ENCODE measurements at places on chromosomes 7 and 10.

DNA sequence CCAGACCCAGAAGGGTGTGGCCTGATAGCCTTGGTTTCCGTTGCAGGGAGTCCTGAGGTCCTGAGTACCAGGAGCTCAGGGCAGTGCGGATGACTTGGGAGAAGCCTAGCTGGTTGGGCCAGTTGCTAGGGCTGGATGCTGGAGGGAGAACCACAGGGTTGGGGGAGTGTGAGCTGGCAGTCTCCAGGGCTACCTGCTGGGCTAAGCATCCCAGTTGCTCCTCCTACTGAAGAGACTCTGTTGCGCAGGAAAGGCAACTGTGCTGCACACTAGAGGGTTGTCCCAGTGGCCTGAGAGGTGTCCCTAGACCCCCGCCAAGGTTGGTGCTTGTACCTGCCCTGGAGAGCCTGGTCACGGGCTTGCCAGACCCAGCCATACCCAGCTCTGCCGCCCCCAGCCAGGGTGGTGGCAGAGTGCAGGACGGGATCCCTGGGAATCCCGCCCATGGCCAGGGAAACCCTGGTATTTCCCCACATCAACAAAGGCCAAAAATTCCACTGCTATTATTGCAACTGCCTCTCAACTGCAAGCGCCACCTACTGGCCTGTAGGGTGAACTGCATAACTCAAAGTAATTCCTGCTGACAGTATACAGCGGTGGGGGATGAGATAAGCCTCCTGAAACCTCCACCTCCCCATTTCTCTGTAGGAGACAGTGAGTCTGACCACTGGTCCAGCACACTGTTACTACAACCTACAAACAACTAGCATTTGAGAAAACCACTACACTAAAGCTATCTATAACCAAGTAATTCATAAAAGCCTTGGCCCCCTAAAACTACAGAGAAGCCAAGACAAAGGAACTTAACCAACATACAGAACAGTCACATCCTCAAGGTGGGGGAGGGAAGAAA lies 67.6 kb upstream of the DDC start:
- DNase-seq: no peak

DNA sequence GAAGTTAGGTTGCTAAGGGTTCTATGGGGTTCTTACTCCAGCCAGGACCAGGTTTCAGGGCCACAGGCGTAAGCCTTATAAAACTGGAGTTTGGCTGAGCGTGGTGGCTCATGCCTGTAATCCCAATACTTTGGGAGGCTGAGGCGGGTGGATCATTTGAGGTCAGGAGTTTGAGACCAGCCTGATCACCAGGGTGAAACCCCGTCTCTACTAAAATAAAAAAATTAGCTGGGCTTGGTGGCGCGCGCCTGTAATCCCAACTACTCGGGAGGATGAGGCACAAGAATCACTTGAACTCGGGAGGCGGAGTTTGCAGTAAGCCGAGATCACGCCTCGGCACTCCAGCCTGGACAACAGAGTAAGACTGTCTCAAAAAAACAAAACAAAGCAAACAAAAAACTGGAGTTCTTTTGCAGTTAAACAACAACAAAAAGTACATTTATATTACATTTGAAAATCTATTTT lies 347 bp upstream of the RRP12 start:
- no peak for DNase-seq

DNA sequence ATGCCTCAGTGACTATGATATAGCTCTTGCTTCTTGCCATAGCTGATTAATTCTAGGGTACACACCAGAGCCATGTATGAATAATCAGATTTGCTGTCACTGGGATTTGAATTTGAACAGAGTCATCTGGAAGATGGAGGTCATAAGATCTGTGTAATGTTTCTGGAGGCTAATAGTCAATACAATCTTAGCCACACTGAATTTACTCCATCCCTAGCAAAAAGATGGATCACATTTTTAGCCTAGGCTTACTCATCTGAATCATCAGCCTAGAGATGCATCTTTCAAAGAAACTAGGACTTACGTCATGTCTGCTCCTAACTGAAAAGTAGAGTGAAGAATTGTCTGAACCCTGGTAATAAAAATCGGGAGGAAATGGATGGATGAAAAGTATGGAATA lies 142.3 kb upstream of the ZNF804B start:
- DNase-seq: no peak

- DNase-seq: no peak
Measured at GRCh38 chr7:503575-504111, 16.0 kb downstream of the PDGFA start.

- DNase-seq: peak; percentile 99
Measured at GRCh38 chr10:29895456-29895855, 163.9 kb downstream of the JCAD start.

DNA sequence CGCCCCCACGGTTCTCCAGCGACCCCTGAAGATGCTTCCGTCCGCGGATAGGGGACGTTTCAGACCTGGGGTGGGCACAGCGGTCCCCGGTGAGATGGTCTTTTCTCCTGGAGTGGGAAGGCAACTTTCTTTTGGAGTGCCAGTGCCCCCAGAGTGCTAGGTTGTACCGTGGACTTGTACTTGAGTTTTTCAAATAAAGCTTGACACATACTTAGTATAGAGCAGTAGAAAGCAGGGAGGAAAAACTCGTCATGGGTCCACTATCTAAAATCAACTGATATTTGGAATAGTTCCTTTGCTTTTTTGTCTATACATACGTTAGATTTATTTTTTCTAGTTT lies 28.4 kb downstream of the RBM20 start:
- no peak for DNase-seq

GRCh38 chr10:24483701-24484100 lies 240.0 kb downstream of the ARHGAP21 start:
- DNase-seq: no peak

DNA sequence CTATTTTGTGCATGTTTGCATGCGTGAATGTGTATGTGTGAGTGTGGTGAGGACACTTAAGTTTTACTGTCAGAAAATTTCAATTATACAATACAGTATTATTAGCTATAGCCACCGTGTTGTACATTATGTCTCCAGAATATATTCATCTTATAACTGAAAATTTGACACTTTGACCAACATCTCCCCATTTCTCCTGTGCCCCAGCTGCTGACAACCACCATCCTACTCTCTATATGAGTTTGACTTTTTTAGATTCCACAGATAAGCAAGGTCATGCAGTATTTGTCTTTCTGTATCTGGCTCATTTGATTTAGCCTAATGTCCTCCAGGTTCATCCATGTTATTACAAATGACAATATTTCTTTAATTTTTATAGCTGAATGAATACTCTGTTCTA lies 195.0 kb downstream of the GPR37 start:
- DNase-seq: no peak

DNA sequence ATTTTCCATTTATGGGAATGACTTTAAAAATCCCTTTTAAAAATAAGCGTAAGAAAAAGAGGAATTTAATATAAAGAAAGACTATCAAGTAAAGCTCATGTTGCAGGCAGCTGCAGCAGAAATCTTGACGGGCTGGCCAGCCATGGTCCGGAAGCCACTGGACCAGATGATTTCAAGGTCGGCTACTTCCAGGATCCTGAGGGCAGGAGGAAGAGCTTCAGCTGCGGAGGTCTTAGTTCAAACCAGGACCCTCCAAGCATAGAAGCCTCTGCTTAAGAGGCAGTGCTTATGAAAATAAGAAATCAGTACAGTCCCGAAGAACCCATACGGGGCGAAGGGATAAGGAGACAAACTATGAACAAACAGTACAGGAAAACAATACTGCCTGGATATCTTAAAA lies 220.2 kb upstream of the CELF2 start:
- no peak for DNase-seq

- peak; percentile 65 for DNase-seq
Measured at GRCh38 chr10:55629793-55630490, 731.1 kb downstream of the ZWINT start.

DNA sequence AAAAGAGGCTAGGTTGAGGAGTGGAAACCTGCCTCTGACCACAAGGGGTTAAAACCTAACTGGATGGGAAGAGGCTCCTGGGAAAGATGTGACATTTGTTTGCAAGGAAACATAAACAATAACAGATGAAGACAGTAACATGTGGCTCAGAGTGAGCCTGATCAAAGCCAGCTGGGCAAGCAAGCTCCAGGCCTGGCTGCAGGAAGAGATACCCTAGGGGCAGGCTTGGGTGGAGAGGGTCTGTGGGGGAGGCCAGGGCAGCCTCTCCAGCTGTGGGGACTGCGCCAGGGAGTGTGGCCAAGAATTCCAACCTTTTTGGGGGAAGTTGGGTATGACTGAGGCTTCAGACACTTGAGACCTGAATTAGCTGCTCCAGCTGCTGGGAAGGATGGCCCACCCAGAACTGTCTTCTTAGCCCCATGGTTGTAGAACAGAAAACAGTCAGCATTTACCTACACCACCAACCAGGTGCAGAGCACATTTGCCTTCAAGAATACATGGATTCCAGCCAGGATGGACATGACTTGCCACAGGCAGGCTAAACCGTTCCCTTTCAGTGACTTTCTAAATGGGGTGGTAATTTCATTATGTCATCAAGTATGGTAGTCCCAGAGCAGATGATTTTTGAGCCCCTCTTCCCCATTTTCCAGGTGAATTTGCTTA lies 10.4 kb upstream of the FAM170B start:
- DNase-seq: no peak

DNA sequence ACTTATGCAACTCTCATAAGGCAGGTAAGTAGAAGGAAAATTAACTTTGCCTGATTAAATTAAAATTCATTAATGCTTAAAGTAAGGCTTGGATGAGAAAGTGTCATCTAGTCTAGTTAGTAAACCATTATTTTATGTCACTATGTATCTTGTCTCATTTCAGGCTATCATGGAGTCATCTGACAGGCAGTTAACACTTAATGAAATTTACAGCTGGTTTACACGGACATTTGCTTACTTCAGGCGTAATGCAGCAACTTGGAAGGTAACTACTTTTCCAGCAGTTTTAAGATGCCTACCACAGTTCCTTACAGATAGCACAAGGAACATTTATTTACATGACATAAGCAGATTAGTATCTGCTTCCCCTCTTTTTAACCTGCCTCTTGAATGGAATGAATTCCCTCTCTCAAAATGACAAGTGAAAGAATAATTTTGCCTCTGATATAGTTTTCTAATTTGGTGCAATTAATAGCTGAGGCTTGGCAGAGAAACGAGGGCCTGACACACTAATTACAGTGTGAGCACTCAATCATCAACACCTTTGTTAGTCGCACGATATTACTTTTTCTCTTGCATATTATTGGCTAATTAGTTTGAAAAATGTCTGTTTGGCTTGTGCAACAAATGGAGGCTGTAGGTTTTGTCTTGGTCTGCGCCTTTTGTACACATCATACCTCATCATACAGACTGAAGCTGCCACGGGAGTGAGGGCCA lies 245.0 kb downstream of the FOXP2 start:
- DNase-seq: no peak

GRCh38 chr7:55133630-55134358 lies 115.0 kb downstream of the EGFR start:
- DNase-seq: peak; percentile 93

DNA sequence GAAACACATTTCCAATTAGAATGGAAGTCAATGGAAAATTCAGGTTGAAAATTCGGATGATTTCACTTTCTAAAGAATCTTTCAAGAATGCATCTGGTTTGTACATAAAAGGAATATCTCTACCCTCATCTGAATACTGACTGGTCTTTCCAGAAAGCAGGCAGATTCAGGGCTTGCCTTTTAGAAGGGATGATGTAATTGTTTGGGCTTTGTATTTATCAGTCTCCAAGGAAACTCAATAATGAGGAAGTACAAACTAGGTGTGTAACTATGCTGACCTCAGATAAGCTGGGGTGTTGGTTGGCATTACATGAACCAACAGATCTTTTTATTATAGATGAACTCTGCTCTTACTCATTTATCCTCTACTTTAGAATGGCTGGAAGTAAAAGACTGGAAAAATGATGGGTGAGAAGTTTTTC lies 24.1 kb downstream of the PDLIM1 start:
- DNase-seq: peak; percentile 71

GRCh38 chr7:64877714-64878610 lies 25.1 kb upstream of the ZNF273 start:
- DNase-seq: no peak

DNA sequence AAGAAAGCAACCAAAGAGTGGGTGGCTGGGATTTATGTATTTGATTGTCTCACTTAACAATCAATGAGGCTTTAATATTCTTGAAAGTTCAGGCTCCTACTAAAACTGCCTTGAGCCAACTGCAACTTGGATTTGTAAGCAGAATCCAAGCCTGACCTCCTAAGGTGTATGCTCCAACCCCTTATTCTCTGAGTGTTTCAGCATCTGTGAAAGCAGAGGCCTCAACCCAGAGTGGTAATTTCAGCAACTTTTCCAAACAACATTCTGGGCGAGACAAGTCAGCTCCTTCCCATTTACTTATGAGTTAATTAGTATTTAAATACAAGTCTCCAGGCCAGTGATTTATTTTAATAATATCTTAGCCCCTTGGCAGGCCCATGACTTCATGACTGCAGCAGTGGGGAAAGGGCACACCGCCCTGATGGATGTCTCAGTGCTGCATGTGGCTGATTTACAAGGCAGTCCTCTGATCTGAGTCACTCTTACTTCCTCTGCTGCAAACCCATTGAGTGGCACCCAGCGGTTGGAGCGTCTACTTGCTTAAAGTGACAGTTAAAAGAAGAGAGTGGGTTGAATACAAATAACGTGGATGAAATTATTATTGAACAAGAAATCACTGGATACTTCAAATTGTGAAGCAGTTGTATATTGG lies 209.1 kb downstream of the TRIL start:
- DNase-seq: no peak

GRCh38 chr10:69662173-69662877 lies 32.3 kb downstream of the FAM241B start:
- no peak for DNase-seq

- no peak for DNase-seq
Measured at GRCh38 chr7:102285540-102286236, 980 bp upstream of the SH2B2 start.

GRCh38 chr10:73875139-73875475 lies 752 bp upstream of the CAMK2G start:
- DNase-seq: no peak

DNA sequence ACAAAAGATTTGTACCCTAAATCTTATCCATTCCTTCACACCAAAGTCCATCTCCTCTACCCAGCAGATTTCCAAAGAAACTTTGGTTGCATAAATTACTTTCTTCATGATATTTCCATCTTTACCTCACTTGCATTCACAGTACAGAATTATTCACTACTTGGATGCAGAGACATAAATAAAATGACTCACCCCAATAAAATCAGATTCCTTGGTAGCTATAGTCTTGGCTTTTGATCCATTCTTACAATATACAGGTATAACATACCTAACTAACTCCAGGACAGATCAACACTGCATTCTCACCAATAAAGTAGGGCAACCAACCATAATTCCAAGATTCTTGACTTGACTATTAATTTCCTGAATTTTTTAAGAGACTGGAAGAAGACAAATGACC lies 815.1 kb downstream of the MAGI2 start:
- DNase-seq: no peak

GRCh38 chr7:150358433-150358832 lies 10.2 kb upstream of the REPIN1 start:
- DNase-seq: no peak
